ENCODE measurements at places on chromosomes 4 and X.

DNA sequence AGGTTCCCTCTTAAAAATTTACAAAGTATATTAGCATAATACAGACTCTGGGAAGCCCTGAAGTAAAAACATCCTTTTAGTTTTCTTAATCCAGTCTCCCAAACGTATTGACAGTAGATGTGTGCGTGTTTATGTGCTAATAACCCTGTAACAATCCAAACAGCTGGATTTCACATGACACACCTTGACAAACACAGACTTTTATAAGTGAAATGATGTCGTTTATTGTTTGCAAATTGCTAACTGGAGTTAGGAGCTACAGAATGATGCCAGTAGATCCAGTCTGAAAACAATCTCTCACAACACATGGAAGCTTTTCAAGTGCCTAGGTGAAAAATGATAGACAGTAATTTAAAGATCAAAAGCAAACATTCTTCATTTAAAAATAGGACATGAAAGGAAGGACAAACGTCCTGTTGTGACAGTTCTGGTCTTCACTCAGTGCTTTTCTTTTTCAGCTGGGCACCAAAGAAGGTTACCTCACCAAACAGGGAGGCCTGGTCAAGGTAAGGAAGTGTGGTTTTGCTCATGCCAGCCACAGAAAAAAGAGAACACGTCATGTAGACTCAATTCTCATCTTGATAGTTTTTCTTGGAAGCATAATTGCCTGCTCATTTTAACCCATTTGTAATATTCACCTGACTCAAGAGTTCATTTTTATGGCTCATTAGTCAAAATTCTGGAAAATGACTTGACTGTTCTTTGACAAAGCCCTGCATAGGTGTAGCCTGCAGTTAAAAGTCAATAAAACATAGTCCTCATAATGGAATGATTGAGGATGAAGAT lies 32.9 kb downstream of the LAMTOR3 start:
- DNase-seq = no peak

GRCh38 chr4:182280436-182281111 lies 37.4 kb downstream of the TENM3 start:
- no peak for DNase-seq

DNA sequence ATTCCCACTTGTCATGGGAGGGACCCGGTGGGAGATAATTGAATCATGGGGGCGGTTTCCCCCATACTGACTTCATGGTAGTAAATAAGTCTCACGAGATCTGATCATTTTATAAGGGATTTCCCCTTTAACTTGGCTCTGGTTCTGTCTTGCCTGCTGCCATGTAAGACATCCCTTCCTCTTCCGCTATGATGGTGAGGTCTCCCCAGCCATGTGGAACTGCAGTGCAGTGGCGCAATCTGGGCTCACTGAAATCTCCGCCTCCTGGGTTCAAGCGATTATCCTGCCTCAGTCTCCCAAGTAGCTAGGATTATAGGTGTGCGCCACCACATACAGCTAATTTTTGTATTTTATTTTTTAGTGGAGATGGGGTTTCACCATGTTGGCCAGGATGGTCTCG lies 2.9 kb downstream of the HPGDS start:
- DNase-seq = no peak

DNA sequence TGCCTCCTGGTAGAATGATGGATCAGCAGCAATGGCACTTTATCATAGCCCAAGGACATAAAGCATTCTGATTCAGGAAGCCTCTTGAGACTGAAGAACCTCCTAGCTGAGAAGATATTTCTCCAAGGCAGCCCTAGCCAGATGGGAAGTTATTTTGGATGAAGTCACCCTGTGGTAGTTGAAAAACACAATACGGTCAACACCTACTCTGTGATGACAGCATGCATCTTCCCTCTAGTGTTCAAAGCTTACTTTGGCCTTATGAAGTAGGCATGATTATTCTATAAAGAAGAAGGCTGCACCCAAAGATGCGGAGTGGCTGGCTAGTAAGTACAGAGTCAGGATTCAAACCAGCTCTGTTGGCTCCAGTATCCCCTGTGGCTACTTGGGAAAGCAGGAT lies 47.9 kb downstream of the TLR10 start:
- DNase-seq = no peak

DNA sequence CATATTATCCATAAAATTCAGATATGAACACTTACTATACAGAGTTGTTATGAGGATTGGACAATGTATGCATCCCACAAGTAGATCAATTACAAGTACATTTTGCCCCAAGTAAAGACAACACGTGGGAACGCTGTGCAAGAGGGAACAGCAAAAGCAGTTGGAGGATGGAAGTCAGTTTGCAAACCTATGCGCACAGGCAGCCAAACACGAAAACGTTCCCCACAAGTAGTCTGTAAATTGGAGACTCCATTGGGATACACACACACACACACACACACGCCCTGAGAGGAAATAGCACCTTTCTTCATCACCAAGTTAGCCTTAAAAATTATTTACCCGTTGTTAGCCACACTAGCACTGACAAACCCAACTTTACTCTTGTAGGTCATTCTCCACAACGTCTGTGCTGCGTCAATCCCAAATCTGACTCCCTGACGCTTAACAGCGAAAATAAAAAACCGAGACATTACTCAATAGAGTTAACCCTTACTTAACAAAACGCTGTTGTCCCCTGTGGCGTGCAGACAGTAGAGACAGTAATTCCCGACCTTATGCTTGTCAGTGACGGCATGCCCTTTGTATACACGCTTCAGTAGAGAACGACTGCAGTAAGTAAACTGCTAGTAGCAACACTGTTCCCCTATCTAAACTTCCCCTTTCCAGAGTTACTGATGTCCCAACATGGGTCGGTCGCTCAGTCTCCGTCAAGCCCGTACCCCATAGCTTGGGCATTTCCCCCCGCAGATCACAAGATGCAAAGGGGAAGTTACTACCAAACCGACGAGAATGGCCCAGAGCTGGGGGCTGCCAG lies 730 bp downstream of the MANBA start:
- no peak for DNase-seq

DNA sequence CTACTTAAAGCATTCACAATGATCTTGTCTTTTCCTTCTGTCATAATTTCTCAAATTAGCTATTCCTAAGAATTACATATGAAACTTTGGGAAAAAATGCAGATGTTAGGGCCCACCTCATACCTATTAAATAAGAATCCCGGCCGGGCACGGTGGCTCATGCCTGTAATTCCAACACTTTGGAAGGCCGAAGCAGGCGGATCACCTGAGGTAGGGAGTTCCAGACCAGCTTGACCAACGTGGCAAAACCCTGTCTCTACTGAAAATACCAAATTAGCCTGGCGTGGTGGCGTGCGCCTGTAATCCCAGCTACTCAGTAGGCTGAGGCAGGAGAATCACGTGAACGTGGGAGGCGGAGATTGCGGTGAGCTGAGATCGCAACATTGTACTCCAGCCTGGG lies 158.4 kb upstream of the TLL1 start:
- no peak for DNase-seq

DNA sequence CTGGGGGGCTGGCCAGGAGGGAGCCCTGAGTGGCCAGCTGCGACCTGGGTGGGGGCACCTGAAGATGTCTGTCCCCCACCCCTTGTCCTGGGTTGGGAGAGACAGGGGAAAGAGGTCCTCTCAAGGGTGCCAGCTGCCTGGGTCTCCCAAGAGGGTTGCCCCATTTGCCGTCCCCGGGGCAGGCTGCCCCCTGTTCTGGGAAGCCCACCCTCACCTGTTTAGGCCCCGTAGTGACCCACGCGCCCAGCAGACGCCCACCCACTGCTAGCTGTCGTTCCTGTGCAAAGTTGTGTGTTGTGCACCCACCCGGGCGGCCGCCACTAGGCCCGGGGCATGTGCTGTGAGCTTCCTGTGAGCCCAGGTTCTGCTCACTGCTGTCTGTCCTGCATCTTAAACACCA lies 25.5 kb upstream of the PNMA3 start:
- no peak for DNase-seq

DNA sequence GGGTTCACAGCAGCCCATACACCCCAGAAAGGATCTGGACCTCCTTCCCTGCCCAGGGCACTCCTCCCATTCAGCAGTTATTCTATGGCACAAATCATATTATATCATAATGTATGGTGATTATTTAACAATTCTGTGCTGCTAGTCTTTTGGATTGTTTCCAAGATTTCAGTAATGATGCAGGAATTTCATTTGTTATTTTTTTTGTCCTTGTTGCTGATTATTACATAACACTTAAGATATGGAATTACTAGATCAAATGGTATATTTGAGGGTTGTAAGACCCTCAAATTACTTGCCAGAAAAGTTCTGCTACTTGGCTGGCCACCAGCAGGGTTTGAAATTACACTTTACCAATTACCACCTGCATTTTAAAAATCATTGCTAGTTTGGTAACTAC lies 36.4 kb downstream of the QDPR start:
- DNase-seq = no peak

DNA sequence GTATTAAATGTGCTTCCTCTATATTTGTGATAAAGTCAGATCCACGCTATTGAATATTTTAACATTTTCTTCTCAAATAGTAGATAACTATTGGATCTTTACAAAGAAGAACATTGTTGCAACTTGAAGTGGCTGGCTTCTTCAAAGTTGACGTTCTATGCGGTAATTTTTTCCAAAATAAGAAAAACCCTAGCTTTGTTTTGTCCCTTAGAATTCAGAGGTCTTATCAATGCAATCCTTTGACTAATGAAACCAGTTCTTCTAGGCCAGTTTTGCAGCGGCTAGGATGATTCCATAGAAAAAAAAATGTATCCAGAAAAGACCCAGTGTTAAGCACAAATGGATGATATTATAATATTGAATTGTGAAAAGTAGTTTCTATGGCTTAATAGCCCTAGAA lies 89.6 kb downstream of the ANTXR2 start:
- no peak for DNase-seq

DNA sequence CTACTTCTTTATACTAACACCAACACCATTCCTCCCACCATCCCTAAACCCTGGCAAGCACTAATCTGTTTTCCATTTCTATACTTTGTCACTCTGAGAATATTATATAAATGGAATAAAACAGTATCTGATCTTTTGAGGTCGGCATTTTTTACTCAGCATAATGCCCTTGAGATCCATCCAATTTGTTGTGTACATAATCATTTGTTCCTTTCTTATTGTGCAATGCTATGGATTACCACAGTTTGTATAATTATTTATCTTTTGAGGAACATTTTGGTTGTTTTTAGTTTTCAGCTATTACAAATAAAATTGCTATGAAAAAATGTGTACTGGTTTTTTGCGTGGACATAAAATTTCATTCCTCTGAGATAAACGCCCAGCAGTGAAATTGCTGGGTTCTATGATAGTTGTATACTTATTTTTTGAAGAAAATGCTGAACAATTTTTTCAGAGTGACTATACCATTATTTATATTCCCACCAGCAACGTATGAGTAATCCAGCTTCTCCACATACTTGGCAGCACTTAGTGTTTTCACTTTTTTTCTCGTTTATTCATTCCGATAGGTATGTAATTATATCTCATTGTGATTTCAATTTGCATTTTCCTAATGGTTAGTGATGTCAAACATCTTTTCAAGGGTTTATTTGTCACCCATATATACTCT lies 154.3 kb upstream of the DCAF8L1 start:
- no peak for DNase-seq

GRCh38 chrX:52437212-52437611 lies 58.4 kb upstream of the XAGE1A start:
- no peak for DNase-seq

- no peak for DNase-seq
These were observed 94.5 kb downstream of the DHX15 start for GRCh38 chr4:24489870-24490269.

- no peak for DNase-seq
These were observed 352.5 kb upstream of the ADGRL3 start for GRCh38 chr4:60847614-60848013.

DNA sequence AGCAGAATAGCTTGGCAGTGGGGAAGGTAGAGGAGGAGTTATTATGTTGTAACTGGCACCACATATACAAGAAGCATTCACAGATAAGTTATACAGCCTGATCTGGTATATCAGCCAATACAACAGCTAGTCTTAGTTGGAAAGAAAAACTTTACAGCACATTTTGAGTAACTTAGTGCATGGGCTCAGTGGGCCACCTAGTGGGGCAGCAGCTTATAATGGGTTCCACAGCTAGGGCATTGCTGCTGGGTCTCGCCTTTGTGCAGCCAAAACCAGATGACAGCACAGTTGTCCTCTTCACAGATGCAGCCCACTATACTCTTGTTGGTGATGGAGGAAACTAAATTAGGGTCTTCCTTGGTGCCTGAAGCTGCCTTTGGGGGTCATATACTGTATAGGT lies 448.1 kb upstream of the RASGEF1B start:
- no peak for DNase-seq

- DNase-seq = no peak
These were observed 174.3 kb downstream of the ADGRL3 start for GRCh38 chr4:61374447-61374891.

Measured in retina (tissue), 1 donor.